Stimulated activated CD8-positive, alpha-beta memory T cell treated with anti-CD3 and anti-CD28 coated beads, Interleukin-4, amount 100 ng/mL, for 1 hour (primary cell): ENCODE measurements at places on chromosomes 4 and X.

- DNase-seq: no peak
Observed at GRCh38 chr4:153248641-153249198, 44.5 kb downstream of the TRIM2 start.

DNA sequence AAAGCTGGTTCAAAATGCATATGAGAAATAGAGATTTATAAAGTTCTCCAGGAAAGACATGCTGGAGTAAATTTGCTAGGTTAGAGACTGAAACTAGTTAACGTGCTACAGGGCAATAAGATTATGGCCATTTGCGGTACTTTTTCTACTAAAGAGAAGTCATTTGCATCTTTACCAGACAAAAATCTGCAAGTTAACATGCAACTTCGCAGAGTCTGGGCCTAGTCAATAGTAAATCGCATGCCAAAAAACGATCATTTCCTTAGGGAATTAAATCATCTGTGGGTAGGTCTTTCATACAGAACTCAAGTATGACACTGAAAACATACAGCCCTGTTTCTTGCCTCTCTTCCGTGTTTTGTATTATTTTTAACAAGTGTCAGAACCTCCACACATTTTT lies 32.8 kb upstream of the REST start:
- DNase-seq: no peak

GRCh38 chrX:119738742-119739141 lies 19.6 kb upstream of the SOWAHD start:
- DNase-seq: no peak

DNA sequence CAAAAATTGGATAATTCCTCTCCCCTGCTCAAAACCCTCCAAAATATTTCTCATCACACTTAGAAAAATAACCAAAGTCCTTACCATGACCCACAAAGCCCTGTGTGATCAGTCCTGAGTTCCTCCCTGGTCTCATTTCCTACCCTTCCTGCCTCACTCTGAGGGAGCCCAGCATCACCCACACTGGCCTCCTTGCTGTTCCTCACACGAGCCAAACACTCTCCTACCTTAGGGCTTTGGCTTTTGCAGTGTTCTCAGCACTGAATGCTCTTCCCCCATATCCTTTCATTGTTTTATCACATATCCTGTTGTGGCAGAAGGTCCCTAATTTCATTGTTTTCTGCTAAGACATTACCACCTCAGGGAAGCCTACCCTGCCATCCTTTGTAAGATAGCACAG lies 12.2 kb downstream of the MGAT4D start:
- no peak for DNase-seq

DNA sequence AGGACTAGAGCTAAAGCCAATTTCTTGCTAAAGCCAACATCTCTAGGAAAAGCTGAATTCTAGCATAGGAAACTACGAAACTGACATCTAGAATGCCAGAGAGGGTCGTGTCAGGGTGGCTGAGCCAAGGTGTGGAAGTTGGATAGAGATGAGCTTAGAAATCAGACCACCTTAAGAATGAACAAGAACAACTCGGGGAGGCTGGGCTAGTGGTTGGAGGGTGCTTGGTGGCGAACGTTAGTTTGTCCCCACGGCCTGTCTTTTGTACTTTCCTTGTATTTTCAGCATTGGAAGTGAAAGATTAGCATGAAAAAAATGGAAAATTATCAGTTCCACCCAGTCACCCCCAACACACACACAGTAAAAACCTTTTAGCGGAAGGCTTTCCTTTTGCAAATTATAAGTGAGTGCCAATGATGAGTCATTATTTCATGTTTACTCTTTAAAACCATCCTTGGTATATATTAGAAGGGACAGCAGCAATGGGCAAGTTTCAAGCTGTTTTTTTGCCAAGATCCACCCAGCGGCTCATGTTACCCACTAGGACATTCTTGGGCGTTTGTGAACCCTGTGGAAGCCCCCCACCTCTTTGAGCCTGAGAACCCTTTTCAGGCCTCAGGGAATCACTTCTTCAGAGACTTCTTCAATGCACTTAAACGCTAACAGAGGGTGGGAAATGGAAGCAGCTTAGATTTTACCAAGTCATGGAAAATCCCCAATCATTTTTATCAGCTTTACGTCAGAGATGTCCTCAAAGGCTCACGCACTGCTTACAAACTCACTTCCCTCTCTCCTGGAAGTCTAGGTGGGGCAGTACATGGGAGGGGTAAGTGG lies 4.9 kb upstream of the PPEF1 start:
- no peak for DNase-seq

GRCh38 chrX:103739421-103739820 lies 28.7 kb downstream of the TMEM31 start:
- DNase-seq: no peak

GRCh38 chr4:104344342-104344980 lies 150.2 kb downstream of the CXXC4 start:
- no peak for DNase-seq

- DNase-seq: no peak
Observed at GRCh38 chr4:150251752-150252190, 173.5 kb downstream of the DCLK2 start.

- no peak for DNase-seq
Observed at GRCh38 chrX:39144956-39145355, 343.7 kb downstream of the MID1IP1 start.

DNA sequence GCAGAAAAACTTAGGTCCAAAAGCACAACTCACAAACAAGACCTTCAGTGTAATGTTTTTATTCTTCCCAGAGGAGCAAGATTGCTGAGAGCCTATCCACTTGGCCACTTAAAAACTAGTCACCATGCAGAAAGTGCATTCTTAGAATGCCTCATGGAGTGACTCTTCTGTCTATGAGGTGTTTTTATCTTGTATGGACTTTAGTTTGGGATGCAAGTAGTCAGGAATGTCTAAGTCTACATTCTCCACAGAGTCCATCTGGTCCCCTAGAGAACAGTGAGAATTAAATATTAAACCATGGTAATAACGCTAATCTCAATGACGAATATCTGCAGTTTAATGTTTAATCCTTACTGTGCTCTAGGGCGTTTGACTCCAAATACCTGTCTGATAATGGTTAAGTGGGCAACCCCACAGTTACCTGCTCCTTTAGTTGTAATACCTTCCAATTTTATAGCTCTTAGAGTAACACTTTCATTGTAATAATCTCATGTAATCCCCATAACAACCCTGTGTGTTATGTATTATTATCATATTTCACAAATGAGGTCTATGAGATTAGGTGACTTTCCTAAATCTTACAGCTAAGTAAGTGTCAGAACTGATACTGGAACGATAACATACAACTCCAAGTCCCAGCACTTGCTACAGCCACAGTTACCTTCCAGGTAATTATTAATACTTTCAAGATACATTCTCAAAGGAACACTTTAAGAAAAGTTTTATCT lies 235.6 kb upstream of the JADE1 start:
- DNase-seq: no peak

- DNase-seq: no peak
Observed at GRCh38 chr4:23851464-23851863, 38.4 kb downstream of the PPARGC1A start.

- DNase-seq: no peak
Observed at GRCh38 chr4:152039023-152039481, 278.2 kb upstream of the GATB start.

GRCh38 chr4:150826306-150826705 lies 188.8 kb downstream of the LRBA start:
- DNase-seq: no peak

DNA sequence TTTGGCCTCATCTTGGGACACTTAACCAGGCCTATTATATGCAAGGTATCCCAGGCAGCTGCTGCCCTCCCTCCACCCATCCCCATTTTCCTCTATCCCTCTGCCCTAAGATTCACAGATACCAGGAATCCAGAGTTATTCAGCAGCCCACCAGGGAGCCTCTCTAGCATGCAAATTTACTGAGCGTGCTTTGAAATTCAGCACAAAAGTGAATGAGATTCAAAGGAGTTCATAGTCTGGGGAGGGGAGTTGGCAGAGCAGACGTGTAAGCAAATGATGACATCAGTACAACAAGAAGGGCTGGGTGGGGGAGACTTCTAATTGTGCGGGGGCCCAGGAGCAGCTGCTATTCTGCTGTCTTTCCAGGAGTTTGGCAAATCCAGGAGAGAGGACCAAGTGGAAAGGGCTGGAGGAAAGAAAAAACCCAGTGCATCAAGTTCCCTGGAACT lies 1.7 kb upstream of the MTM1 start:
- no peak for DNase-seq

- no peak for DNase-seq
Observed at GRCh38 chr4:128980816-128981326, 112.5 kb downstream of the SCLT1 start.

- DNase-seq: no peak
Observed at GRCh38 chr4:8859550-8860095, 12.0 kb downstream of the HMX1 start.

DNA sequence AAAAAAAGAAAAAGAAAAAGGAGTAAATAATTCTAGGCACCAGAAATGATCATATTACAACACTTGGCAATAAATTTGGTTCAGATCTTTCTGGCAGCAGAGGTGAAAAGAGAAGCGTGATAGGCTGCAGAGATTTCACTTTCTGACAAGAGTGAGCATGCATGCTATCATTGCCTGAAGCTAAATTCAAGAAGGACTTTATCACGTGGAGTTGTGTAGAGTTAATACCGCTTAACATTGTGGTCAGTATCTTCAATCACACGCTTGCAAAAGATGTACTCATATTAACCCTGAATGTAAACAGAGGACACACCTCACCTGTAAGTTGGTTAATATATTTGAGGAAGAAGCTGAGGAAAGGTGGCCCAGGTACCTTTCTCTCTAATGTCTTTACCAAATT lies 31.4 kb upstream of the RBPJ start:
- no peak for DNase-seq

- DNase-seq: no peak
Observed at GRCh38 chr4:162684998-162685397, 481.7 kb downstream of the NAF1 start.

DNA sequence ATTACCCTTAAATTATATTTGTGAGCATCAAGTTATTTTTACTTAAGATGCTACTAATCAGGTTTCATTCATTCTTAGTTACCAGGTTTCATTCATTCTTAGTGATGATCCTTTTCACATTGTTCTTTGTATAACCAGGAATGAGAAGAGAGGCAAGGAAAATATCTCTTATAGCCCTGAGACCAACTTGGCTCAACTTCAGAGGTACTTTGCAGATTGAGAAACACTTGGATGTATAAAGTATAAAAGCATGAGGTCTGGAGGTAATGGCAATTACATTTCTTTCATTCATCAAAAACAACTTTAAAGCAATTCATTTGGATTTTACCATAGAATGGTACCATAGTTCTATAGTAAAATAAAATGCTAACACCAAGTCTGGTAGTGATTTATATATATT lies 231.0 kb downstream of the PRDM5 start:
- no peak for DNase-seq

DNA sequence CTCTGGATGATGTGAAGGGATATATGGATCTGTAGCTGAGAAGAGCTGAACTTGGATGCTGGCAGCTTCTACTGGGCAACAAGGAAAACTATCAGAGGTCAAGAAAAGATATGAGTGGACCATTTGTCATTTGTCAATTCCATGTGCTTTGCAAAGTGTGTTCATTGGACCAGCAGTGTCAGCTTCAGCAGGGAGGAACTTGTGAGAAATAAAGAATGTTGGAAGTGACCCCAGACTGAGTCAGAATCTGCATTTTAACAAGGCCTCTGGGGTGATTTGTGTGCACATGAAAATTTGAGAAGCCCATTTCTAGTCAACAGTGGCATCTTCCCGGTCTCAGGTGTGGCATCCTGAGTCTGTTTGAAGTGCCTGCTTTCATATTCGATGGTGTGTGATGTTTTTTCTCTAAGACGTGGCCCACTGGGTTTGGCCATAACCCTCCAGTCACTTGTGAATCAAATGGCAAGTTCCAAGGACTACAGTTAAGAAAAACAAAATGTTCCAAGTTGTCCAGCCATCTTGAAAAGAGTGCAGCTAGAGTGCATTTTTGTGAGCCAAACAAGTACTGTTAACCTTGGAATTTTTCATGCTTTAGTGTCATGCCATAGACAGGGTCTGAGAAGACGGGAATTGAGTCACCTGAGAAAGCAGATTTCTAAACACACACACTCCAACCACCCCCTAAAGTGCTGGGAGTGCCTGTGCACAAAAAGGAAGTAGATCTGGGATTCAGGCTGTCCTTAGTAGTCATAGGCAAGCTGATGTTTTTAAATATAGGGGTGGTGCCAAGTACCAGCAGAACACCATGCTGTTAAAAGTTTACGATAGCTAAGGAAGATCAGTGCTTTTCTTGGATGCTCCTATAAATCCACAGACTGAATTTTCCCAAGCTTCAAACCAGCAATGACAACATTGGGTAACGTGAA lies 26.4 kb downstream of the GPM6B start:
- DNase-seq: no peak

DNA sequence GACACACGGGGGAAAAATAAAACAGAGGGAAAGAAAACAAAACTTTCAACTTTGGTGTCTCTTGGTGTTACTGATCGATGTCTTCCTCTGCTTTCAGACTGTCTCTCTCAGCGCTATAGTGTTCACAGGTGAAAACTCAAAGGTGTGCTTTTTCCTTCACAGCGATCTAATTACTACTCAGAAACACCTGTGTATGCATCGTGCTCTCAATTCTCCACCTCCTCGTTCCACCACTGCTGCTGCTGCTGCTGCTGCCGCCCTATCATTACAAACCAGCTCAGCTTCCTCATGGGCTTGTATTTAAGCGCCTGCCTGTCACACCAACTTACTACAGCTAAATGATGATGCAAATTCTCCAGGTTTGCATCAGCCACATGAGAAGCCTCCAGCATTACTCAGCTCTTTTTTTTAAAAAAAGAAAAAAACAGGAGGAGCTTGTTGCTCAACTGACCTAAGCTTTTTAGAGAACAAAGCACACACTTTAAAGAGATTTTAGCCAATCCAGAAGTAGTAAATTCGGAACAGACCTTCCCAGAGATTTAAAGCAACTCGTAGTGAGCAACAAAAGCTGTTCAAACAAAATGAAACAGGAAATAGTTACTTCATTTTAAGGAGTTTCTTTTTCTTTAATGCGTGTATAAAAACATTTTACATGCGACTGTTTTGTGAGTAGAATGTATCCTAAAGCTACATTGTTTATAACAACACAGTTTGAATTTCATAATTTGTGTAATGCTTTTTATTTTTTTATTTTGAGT lies at the start of gene SLC7A11:
TSS of gene SLC7A11 (minus strand) at position 274 of the 758 bp plus-strand sequence. CDS start 280 bp downstream, outside the sequence.
- no peak for DNase-seq

GRCh38 chr4:21032089-21032645 lies 331.9 kb downstream of the PACRGL start:
- no peak for DNase-seq

DNA sequence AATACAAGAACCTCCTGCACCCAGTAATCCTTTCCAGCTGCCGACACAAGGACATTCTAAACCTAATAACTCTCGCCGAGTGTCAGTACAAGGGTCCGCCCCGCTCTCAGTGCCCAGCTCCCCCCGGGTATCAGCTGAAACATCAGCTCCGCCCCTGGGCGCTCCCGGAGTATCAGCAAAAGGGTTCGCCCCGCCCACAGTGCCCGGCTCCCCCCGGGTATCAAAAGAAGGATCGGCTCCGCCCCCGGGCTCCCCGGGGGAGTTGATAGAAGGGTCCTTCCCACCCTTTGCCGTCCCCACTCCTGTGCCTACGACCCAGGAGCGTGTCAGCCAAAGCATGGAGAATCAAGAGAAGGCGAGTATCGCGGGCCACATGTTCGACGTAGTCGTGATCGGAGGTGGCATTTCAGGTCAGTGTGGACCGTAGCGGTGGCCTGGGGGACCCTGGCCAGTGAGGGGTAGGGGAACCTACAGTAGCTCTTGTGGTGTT lies at the start of gene MAOA:
TSS of gene MAOA (plus strand) at position 295 of the 490 bp plus-strand sequence. CDS start at position 338, 43 bp downstream.
- no peak for DNase-seq

GRCh38 chr4:23873717-23874535 lies 15.9 kb downstream of the PPARGC1A start:
- no peak for DNase-seq

- DNase-seq: no peak
Observed at GRCh38 chr4:1416948-1417260, 10.7 kb upstream of the NKX1-1 start.

- no peak for DNase-seq
Observed at GRCh38 chr4:143230683-143231082, 46.0 kb downstream of the USP38 start.
